ENCODE measurements at places on chromosomes 4 and X. TPM values are rescaled to one million over a fixed set of nuclear protein-coding genes. Genes with fewer than 3 reads are reported as not detected.

Gene OTUD6A
- total RNA-seq = not detected

Gene P2RY4
- total RNA-seq = not detected

Gene GUCY1B1
- 5.3 TPM for total RNA-seq

Gene RBMXL3
- total RNA-seq = not detected

Gene IGSF1
- 0.47 TPM for total RNA-seq

Gene PAGE2B
- 0.37 TPM for total RNA-seq

Gene HELQ
- total RNA-seq = 17.7 TPM

Gene UGT2B10
- not detected for total RNA-seq

DNA sequence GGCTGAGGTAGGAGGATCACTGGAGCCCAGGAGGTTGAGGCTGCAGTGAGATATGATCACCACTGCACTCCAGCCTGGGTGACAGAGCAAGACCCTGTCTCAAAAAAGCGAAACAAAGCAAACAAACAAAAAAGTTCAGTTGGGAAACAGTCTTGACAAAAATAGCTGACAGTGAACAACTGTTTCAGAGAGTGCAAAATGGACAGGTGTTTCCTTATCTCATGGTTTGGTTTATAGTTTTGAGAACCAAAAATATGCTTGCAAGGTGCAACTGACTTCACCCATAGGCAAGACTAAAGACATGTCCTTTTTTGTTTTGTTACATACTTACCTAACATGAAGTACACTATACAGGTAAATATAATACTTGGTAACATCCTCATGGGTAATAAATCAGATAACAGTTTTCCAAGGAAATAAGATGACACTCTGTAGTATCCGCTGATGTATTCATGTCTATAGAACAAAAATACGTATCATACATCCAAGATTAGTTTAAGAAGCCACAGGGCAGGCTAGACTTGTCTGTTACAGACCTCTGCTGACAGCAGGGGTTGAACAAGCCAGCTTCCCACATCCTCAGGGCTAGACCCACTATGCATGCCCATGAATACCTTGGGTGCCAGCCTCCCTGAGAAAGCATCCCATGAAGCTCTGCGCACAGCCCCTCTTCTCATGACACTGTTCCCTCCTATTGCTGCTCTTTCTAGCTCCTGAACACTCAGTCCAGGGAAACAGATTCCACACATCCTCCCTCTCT lies 59.3 kb downstream of the ABCG2 start:
- DNase-seq = no peak

- DNase-seq = no peak
Observed at GRCh38 chr4:1412376-1413203, 6.3 kb upstream of the NKX1-1 start.

DNA sequence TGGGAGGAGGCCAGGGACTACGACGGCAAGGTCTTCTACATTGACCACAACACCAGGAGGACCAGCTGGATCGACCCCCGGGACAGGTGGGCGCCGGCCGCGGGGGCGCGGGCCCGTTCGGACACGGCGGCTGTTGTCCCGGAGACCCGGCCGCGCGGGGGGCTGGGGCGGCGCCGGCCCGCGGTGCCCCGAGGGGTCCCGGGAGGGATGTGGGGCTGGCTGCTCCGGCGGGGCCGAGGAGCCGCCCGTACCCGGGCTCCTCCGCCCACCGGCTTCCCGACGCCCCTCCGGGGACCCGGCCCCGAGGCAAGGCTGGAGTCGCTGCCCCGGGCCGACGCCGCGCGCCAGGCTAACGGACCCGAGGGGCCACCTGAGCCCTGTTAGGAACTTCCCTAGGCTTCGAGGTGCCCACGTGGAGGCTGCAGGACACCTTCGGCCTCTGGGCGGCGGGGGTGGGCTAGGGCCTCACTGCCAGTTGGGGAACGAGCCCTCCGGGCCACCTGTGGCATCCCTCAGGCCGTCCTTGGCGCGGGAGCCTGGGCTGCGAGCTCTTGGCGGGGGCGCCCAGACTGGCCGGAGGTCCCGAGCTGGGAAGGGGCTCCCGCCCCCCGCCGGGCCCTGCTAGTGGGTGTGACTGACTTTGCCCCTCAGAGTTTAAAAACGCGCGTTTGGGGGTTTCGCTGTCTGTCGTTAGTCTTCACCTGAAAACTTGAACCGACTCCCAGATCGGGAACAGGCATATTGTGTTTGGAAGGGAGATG lies 660 bp downstream of the WWC2 start:
- peak; percentile 31 for DNase-seq

GRCh38 chr4:181520790-181521189 lies 722.4 kb upstream of the TENM3 start:
- DNase-seq = no peak

GRCh38 chrX:119672426-119672825 lies 20.5 kb downstream of the SEPTIN6 start:
- DNase-seq = no peak

- no peak for DNase-seq
Observed at GRCh38 chr4:75698963-75699228, 25.5 kb upstream of the USO1 start.

DNA sequence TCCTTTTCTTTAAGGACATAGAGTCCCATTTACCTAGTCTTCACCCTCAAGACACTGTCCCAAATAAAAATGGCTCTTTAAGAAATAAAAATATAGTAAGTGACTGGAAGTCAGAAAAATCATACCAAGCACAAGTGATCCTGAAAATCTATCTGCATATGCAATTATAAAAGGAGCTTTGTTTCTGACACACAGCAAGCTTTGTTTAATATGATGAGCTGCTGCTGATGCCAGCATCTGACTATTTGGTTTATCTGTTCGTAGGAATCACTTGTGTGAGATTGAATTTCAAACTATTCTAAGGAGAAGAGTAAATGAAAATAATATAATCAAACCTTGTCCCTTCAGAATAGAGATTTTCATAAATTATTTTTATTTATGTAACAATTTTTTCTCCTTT lies 332.4 kb downstream of the PCDH7 start:
- DNase-seq = no peak

- DNase-seq = peak; percentile 17
Observed at GRCh38 chr4:111778543-111778942, 366.7 kb upstream of the FAM241A start.

DNA sequence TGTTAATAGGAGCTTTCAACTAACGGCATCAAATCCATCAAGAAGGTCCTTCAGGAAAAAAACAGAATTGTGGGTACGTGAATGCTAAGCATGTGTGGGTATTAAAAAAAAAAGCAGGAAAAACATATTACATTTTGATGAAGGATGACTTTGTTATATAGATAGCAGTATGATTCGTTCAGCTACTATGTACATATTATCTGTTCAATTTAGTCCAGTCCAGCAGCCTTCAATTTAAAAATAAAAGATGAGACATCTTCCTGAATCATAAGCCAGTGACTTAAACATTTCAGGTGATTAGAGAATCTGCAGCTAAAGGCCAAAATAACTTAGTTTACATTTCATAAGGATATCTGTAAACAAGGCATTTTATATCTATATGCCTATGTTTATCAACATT lies 63.4 kb downstream of the LCORL start:
- DNase-seq = peak; percentile 8

Measured in HT1080 (cell line).